ENCODE measurements at places on chromosomes 16 and 17. TPM values are rescaled to one million over a fixed set of nuclear protein-coding genes. Genes with fewer than 3 reads are reported as not detected.

The MT4 gene
- total RNA-seq: not detected

The GABARAP gene
- total RNA-seq: 575 TPM

DNA sequence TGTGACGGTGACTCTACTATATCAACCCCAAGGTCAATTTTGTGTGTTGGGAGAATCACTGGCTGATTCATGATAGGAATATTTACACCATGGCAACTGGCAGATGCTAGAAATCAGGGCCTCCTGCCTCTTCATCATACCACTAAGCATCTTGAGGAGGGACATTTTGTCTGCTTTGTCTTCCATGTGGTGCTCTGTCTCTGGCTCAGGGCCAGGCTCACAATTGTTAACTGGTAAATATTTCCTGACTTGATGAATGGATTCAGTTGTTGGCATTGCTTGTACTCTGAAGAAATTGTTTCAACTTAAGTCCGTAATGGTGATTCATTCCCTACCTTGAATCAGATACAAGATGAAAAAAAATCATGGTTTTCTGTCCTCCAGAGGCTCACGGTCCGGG is 292.7 kb downstream of the HAPSTR1 start:
- no peak for DNase-seq

DNA sequence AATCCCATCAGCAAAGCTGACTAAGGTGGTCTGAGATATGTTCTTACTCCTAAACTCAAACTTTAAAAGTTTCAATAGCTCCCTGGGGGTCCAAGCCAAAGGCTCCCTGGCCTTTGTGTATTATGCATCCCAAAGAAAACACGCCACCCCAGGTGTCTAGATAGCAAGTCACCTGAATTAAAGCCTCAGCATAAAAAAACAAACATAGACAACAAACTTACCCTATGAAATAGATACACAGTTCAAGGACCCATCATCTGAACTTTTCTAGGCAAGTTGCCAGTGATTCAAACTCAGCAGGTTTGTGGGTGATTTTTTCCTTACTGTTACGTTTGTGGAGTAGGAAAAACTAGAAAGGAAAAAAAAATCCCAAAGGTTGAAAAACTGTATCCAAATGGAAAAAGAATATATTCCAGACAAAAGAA is 12.5 kb downstream of the CMTM3 start:
- peak; percentile 20 for DNase-seq

The CMTM3 gene
- total RNA-seq: 28.9 TPM

The NTN1 gene
- total RNA-seq: not detected

GRCh38 chr17:51670899-51671298 is 410.6 kb downstream of the UTP18 start:
- DNase-seq: no peak

GRCh38 chr17:21078016-21078780 is 35.4 kb upstream of the USP22 start:
- no peak for DNase-seq

DNA sequence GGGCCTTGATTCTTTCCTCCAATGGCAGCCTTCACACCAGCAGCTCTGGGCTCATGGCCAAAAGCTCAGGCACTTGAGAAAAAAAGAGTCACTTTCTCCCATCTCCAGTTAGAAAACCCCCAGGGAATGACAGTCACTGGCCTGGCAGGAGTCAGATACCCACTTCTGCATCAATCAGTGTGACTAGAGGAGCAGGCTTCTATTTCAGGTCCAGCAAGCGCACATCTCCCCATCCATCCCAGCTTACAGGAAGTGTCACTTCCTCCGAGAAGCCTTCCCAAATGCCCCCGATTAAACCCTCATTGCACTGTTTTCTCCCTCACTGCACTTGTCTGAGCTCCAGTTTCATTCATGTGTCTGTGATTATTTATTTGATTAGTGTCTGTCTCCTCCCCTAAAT is 30.4 kb upstream of the CCL1 start:
- DNase-seq: no peak

The TP53TG3 gene
- total RNA-seq: not detected

The CNTNAP1 gene
- total RNA-seq: 11.8 TPM

DNA sequence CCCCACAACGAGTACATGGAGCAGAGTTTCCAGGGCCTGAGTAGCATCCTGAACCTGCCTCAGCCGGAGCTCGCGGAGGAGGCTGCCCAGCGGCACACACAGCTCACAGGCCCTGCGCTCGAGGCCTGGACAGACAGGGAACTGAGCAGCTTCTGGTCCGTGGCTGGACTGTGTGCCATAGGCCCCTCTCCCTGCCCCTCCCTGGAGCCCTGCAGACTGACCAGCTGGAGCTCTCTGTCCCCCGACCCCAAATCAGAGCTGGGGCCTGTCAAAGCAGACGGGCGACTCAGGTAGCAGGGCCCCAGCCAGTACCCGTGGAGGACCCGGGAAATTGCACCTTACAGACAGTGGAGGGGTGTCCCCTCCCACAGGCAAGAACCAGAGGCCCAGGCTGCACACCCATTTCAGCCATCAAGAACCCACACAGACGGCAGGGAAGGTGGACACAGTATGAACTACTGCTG is 13.0 kb downstream of the MRPL27 start:
- no peak for DNase-seq

DNA sequence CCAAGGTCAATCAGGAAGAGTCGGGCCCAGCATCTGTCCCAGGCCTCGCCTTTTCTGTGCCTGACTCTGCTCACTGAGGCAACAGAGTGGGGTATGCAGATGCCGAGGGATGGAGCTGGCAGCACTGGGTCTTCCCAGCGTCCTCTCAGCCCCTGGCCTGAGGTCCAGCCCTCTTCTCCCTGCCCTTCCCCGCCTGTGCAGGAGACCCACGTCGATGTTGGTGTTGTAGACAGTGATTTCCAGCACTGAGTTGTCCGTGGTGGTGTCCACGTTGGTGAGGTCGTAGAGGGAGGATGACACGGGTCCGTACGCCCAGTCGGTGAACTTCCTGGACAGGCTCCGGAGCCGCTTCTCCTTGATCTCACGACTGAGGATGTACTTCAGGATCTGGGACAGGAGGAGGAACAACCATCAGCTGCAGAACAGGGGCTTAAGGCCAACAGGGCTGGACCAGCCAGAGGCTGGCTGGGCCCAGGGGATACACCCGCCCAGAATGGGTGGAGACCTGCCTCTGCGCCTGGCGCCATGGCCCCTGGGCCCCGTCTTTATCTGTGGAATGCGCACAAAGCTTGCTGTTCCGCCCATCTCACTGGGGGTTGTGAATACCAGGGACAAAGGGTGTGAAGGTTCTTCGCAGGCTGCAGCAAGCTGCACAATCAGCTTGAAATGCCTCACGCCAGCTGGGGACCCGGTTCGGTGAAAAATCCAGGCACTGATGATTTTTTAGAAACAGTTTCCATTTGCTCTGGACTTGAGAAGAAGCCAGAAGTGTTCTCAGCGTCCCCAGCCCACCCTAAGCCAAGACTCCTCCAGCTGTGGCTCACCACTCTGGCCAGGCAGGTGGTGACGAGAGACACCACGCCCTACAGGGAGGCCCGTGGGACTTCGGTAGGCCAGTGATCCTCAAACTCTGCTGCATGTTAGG is 27.5 kb downstream of the TRPV3 start:
- no peak for DNase-seq

DNA sequence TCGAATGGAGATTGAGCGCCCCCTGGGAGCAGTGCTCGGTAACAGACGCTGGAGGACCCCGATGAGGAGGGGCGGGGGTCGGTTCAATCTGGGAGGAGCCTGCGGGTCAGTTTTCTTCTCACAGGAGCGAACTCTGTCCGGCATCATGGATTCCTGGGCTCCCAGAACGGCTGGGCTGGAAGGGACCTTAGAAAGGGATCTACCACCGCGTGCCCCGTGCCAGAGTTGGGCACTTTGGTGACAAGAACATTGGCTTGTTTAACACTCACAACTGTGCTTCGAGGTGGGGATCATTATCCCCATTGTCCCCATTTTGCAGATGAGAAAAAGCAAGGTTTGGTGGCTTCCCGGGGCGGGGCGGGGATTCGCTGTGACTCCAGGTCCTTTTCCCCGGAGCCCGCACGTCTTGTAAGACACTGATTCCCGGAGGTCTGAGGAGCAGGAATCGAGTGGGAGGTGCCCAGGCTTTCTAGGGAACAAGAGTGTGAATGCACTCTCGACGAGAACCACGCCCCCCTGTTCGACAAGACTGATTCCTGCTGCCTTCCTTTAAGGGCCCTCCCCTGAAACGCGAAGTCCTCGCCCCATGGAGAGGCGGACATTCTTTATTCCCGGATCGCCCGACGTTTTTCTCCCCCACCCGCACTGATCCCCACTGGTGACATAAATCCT is 1.5 kb upstream of the FBXL19 start:
- DNase-seq: peak; percentile 92

DNA sequence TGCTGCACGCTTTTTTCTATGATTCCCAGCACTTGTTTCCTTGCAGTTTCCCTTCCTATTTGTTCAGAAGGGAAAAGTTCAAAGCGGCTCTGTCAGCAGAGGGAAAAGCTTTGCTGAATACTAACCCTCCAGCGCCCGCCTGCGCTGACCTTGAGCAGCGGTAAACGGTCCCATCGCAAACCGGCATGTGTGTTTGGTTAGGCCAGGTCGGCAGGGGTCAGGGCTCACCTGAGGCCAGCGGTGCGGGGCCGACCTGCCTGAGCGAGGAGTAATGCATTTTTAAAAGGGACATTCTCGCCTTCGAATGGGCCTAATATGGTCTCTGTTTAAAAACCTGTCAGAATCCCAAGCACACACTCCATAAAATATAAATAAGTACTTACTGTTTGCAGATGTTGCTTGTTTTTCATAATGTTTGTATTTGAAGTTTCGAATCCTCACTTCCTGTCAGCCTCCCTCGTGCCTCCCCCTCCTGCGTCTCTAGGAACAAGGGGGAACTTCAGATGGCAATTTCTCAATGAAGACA is 110.1 kb downstream of the IRX3 start:
- no peak for DNase-seq

The UNC13D gene
- not detected for total RNA-seq

DNA sequence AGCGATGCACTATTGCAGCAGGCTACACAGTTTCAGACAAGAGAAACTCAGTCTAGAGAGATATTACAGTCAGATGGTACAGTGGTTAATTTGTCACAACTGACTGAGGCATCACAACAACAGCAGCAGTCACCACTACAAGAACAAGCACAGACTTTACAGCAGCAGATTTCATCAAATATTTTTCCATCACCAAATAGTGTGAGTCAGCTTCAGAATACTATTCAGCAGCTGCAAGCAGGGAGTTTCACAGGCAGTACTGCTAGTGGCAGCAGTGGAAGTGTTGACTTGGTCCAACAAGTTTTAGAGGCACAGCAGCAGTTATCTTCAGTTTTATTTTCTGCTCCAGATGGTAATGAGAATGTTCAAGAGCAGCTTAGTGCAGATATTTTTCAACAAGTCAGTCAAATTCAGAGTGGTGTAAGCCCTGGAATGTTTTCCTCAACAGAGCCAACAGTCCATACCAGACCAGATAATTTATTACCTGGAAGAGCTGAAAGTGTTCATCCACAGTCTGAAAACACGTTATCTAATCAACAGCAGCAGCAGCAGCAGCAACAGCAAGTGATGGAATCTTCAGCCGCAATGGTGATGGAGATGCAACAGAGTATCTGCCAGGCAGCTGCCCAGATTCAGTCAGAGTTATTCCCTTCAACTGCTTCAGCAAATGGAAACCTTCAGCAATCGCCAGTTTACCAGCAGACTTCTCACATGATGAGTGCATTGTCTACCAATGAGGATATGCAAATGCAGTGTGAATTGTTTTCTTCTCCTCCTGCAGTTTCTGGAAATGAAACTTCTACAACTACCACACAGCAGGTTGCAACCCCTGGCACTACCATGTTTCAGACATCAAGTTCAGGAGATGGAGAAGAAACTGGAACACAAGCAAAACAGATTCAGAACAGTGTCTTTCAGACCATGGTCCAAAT is 34.1 kb downstream of the NQO1 start:
- no peak for DNase-seq

The DHX58 gene
- total RNA-seq: 22.3 TPM

GRCh38 chr17:36858119-36859002 is 78.9 kb upstream of the LHX1 start:
- DNase-seq: peak; percentile 48

- no peak for DNase-seq
Observed at GRCh38 chr17:34850023-34850422, 111.2 kb downstream of the CCT6B start.

All from M059J (cell line).